Esophagus squamous epithelium (tissue), 5 donors: ENCODE measurements at places on chromosomes 5 and 9. TPM values are rescaled to one million over a fixed set of nuclear protein-coding genes. Genes with fewer than 3 reads are reported as not detected.

Gene PAX5
- total RNA-seq, result 0.29 TPM

Gene SLC2A6
- 0.76 TPM for total RNA-seq

Gene LCN10
- total RNA-seq, result 3.8 TPM

Gene NR4A3
- not detected for total RNA-seq

Gene PHF24
- total RNA-seq, result 0.44 TPM

Gene PDE6A
- total RNA-seq, result 0.82 TPM

Gene PFN3
- not detected for total RNA-seq

Gene BAAT
- not detected for total RNA-seq

Gene WNT8A
- total RNA-seq, result not detected

Gene GRAMD2B
- 10.2 TPM for total RNA-seq

Gene MEF2C
- 3.1 TPM for total RNA-seq

Gene SHB
- total RNA-seq, result 31.4 TPM

Gene MARCHF11
- not detected for total RNA-seq

Gene FGF1
- 0.38 TPM for total RNA-seq

Gene PCDHGB4
- total RNA-seq, result 3.8 TPM

Gene CCL27
- total RNA-seq, result not detected

Gene MARCHF6
- 37.6 TPM for total RNA-seq

Gene ARSB
- total RNA-seq, result 1.2 TPM

Gene KIAA0825
- total RNA-seq, result 2.6 TPM

Gene BTNL8
- total RNA-seq, result not detected

Gene DNAJC25
- 8.7 TPM for total RNA-seq

Gene SMIM3
- total RNA-seq, result 22.0 TPM

Gene ARL10
- 2.6 TPM for total RNA-seq
